ENCODE measurements at places on chromosomes 4 and X. TPM values are rescaled to one million over a fixed set of nuclear protein-coding genes. Genes with fewer than 3 reads are reported as not detected.
A peak's percentile ranks its signal among the peaks of the same experiment; 100 is the strongest.

- no peak overlapping the region for H3K4me3 ChIP-seq
- no peaks in the 10 kb centered on the region for H3K4me1 ChIP-seq
- peaks cover 15% of the 10 kb centered on the region for H3K27me3 ChIP-seq
- DNase-seq: no peak
These were observed 111.4 kb downstream of the LUZP4 start for GRCh38 chrX:115400960-115401359.

DNA sequence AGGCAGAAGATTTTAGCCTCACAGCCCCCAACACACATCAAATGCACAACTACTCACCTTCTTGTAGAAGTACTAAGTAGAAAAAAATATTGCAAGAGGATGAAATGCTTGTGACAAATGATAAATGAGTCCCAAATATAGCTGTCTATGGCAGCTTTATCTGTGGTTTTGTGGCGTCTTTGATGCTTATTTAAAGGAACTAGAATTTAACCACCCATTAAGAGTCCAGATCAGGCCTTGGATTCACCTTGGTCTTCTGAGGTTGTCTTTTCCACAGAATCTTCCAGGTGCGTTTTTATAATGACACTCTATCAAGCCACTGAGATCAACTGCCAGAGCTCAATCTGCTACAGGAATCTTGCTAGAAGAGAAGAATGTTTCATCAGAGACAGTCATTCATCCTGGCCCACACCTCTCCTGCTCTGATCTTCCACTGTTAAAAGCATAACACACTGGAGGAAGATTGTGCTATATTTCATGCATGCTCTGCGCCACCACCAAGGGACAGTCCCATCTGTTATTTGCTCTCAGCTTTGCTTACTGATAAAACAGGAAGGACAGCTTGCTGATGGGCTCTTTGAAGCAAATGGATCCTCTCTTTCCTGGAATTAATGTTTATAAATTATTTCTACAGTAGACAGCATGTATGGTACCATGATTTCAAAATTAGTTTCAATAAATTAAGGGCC is 144.1 kb downstream of the SLC7A11 start:
- no peak for DNase-seq
- H3K36me3 ChIP-seq: no peaks in the 10 kb centered on the region
- no peak overlapping the region for H3K27ac ChIP-seq

DNA sequence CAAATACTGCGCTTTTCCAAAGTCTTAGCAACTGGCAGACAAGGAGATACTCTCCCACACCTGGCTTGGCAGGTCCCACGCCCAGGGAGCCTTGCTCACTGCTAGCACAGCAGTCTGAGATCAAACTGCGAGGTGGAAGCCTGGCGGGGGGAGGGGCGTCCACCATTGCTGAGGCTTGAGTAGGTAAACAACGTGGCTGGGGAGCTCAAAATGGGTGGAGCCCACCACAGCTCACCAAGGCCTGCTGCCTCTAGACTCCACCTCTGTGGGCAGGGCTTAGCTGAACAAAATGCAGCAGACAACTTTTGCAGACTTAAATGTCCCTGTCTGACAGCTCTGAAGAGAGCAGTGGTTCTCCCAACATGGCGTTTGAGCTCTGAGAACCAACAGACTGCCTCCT is 23.0 kb upstream of the NFKB1 start:
- H3K36me3 ChIP-seq: no peaks in the 10 kb centered on the region
- H3K27me3 ChIP-seq: no peaks in the 10 kb centered on the region
- DNase-seq: no peak
- H3K4me1 ChIP-seq: no peaks in the 10 kb centered on the region

- H3K27ac ChIP-seq: no peak overlapping the region
- H3K4me3 ChIP-seq: no peak overlapping the region
- H3K36me3 ChIP-seq: no peaks in the 10 kb centered on the region
- peaks cover 47% of the 10 kb centered on the region for H3K4me1 ChIP-seq
- no peak for DNase-seq
These were observed 40.0 kb downstream of the RAPGEF2 start for GRCh38 chr4:159142681-159143384.

GRCh38 chr4:178955614-178956013 is 1513.4 kb upstream of the AGA start:
- DNase-seq: no peak
- H3K27me3 ChIP-seq: no peaks in the 10 kb centered on the region
- H3K27ac ChIP-seq: no peak overlapping the region
- no peak overlapping the region for H3K4me3 ChIP-seq

DNA sequence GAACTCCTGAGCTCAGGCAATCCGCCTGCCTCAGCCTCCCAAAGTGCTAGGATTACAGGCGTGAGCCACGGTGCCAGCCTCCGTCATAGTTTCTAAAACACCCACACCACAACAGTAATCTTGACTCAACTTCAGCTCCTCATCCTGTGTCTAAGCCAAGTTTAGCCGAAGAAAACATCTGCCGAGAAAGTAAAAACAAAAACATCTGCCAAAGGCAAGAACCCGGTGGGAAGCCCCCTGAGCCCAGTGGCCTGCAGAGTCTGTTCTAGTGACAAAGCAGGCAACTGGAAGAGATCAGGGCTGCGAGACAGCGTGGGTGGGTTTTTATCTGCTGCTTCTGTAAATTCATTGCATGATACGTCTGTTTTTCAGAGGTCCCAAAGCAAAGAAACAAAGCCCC is 26.6 kb upstream of the CD99 start:
- H3K27me3 ChIP-seq: no peaks in the 10 kb centered on the region
- H3K36me3 ChIP-seq: no peaks in the 10 kb centered on the region
- peak; percentile 18 for DNase-seq
- peak overlapping the region; percentile 54 for H3K27ac ChIP-seq
- H3K4me1 ChIP-seq: peaks cover 9% of the 10 kb centered on the region
- H3K4me3 ChIP-seq: no peak overlapping the region

The HTN3 gene
- not detected for total RNA-seq

The TLL1 gene
- 20.4 TPM for total RNA-seq

DNA sequence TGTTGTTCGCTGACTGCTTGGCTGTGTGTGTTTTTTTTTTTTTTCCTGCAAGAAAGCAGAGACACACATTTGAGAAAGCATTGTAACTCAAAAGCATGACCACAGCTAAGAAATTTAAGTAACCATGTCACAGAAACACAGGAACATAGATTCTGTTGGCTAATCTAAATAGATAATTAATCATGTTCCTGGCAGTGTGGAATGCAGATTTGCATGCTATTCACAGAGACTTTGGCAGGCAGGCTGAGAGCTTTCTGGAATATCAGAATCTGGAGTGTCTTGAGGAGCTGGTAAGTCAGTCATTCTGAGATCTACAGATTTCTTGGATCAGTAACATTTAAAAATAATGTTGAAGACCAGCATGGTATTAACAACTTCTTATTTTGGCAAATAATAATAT is 33.2 kb upstream of the SMS start:
- H3K27me3 ChIP-seq: no peaks in the 10 kb centered on the region
- no peaks in the 10 kb centered on the region for H3K36me3 ChIP-seq
- no peak overlapping the region for H3K27ac ChIP-seq
- H3K4me3 ChIP-seq: no peak overlapping the region
- H3K4me1 ChIP-seq: no peaks in the 10 kb centered on the region
- DNase-seq: no peak

The TCEAL6 gene
- not detected for total RNA-seq

GRCh38 chrX:53398216-53398615 is 24.2 kb downstream of the SMC1A start:
- no peaks in the 10 kb centered on the region for H3K4me1 ChIP-seq
- no peak overlapping the region for H3K4me3 ChIP-seq
- no peaks in the 10 kb centered on the region for H3K36me3 ChIP-seq
- H3K27ac ChIP-seq: no peak overlapping the region
- no peak for DNase-seq

DNA sequence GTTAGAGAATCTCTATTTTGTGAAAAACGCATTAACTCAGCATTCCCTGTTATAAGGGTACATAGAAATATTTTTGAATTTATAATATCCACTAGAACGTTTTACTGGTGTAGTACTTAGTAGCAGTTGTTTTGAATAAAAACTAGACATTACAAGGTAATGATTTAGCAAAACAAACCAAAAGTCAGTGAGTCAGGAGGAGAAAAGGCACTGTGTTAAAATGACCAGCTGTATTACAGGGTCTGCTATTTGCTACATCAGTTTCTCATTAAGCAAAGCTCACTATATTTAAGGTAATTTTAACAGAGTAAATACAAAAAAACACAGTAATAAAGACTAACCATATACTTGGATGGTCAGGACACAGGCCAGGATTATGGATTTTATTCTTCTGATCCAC is 152.8 kb downstream of the RASL11B start:
- H3K4me3 ChIP-seq: no peak overlapping the region
- H3K4me1 ChIP-seq: peaks cover 4% of the 10 kb centered on the region
- DNase-seq: no peak
- no peaks in the 10 kb centered on the region for H3K27me3 ChIP-seq

GRCh38 chr4:113223001-113223400 is 173.5 kb downstream of the ANK2 start:
- no peak overlapping the region for H3K4me3 ChIP-seq
- H3K27me3 ChIP-seq: no peaks in the 10 kb centered on the region
- H3K27ac ChIP-seq: no peak overlapping the region
- DNase-seq: no peak
- no peaks in the 10 kb centered on the region for H3K36me3 ChIP-seq
- H3K4me1 ChIP-seq: no peaks in the 10 kb centered on the region

GRCh38 chrX:155113097-155113496 is 41.8 kb downstream of the BRCC3 start:
- no peak overlapping the region for H3K27ac ChIP-seq
- no peak for DNase-seq
- no peaks in the 10 kb centered on the region for H3K27me3 ChIP-seq
- no peak overlapping the region for H3K4me3 ChIP-seq
- no peaks in the 10 kb centered on the region for H3K4me1 ChIP-seq
- no peaks in the 10 kb centered on the region for H3K36me3 ChIP-seq

- no peak overlapping the region for H3K4me3 ChIP-seq
- no peaks in the 10 kb centered on the region for H3K27me3 ChIP-seq
- no peak overlapping the region for H3K27ac ChIP-seq
- H3K4me1 ChIP-seq: no peaks in the 10 kb centered on the region
- no peak for DNase-seq
- no peaks in the 10 kb centered on the region for H3K36me3 ChIP-seq
These were observed 42.8 kb downstream of the UCHL1 start for GRCh38 chr4:41299486-41299885.

The EDA gene
- 13.8 TPM for total RNA-seq

The PCDH18 gene
- total RNA-seq: 52.5 TPM

The MAGEE2 gene
- total RNA-seq: not detected

- DNase-seq: no peak
- H3K4me3 ChIP-seq: no peak overlapping the region
- no peaks in the 10 kb centered on the region for H3K36me3 ChIP-seq
- no peaks in the 10 kb centered on the region for H3K27me3 ChIP-seq
- H3K27ac ChIP-seq: no peak overlapping the region
- H3K4me1 ChIP-seq: no peaks in the 10 kb centered on the region
These were observed 127.0 kb downstream of the PCDH7 start for GRCh38 chr4:30847167-30847566.

GRCh38 chrX:122113376-122113775 is 1066.0 kb downstream of the GLUD2 start:
- H3K27me3 ChIP-seq: no peaks in the 10 kb centered on the region
- H3K27ac ChIP-seq: no peak overlapping the region
- no peak overlapping the region for H3K4me3 ChIP-seq
- no peaks in the 10 kb centered on the region for H3K36me3 ChIP-seq

DNA sequence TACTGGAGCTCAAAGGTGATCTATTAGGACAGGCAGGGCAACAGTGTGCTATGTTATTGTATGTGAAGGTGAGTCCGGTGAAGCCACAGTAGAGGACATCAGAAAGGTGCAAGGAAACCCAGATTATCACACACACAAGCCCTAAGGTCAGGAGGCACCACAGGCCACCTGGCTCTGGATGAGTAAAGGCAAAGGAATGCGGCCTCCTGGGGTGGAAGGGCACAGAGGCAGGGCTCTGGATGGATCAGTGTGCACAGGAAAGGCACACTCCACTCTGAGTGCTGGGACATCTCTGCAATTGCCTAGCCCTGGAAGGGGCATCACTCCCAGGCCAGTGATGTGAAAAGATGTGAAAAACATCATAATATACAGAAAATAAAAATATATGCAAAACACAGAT is 683.5 kb downstream of the TRIML1 start:
- H3K27me3 ChIP-seq: no peaks in the 10 kb centered on the region
- DNase-seq: no peak
- no peaks in the 10 kb centered on the region for H3K4me1 ChIP-seq
- no peaks in the 10 kb centered on the region for H3K36me3 ChIP-seq

DNA sequence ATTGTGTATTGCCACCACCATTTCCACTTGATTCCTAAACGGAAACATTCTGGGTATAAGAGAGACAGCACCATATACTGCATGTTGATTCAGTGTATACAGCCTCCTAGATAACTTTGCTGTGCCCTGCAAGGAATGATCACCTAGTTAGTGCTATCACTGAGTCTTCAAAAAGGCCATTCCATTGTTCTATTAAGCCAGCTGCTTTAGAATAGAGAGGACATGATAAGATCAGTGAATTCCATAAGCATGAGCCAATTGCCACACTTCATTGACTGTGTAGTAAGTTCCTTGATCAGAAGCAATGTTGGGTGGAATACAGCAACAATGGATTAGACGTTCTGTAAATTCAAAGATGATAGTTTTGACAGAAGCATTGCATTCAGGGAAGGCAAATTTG is 1047.3 kb downstream of the PCDH18 start:
- no peaks in the 10 kb centered on the region for H3K36me3 ChIP-seq
- no peaks in the 10 kb centered on the region for H3K27me3 ChIP-seq
- DNase-seq: no peak
- no peaks in the 10 kb centered on the region for H3K4me1 ChIP-seq
- no peak overlapping the region for H3K4me3 ChIP-seq
- H3K27ac ChIP-seq: no peak overlapping the region

The HSFX4 gene
- total RNA-seq: not detected

The CAPN6 gene
- 0.60 TPM for total RNA-seq

The DIAPH2 gene
- 43.7 TPM for total RNA-seq

DNA sequence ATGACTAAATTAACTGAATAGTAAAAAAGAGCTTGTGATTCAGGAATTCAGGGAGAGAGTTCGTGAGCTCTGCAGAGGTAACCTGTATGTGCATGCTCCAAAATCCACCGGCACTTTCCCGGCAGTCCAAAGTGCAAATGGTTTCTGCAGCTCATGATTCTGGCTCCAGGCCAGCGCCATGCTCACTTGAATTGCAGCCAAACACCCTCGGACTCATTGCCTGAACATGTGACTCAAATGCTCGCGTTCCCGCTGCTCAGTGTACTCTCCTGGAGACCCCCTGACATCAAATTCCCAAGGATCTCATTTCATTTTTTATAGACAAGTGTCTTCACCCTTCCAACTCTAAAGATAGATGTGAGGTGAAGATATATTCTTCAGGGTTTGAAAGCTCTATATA is 44.1 kb upstream of the SH3RF1 start:
- DNase-seq: peak; percentile 29
- H3K27ac ChIP-seq: no peak overlapping the region
- H3K4me1 ChIP-seq: no peaks in the 10 kb centered on the region
- H3K4me3 ChIP-seq: no peak overlapping the region

The FAM9B gene
- not detected for total RNA-seq

DNA sequence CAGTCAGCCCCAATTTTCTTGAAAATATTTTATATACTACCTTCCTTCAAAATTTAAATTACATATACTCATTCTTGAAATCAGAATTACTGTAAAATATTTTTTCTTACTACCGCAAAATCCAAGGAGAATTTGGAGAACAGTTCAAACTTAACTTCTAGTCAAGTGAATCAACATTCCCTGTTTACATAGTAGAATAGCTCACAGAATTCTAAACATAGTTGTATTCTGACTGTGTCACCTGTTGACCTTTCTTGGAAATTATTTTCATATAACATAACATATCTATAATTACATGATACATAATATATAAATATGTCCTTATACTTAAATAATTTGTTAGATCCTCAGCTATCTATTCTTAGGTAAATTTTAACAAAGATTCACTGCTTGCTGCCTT is 31.0 kb upstream of the FGF5 start:
- H3K36me3 ChIP-seq: no peaks in the 10 kb centered on the region
- no peak overlapping the region for H3K4me3 ChIP-seq
- no peaks in the 10 kb centered on the region for H3K27me3 ChIP-seq

All from tibial nerve (tissue), 4 donors.